ENCODE measurements at places on chromosomes 3 and 15.

- DNase-seq = no peak
Observed at GRCh38 chr15:101129851-101130380, 121.9 kb downstream of the CHSY1 start.

DNA sequence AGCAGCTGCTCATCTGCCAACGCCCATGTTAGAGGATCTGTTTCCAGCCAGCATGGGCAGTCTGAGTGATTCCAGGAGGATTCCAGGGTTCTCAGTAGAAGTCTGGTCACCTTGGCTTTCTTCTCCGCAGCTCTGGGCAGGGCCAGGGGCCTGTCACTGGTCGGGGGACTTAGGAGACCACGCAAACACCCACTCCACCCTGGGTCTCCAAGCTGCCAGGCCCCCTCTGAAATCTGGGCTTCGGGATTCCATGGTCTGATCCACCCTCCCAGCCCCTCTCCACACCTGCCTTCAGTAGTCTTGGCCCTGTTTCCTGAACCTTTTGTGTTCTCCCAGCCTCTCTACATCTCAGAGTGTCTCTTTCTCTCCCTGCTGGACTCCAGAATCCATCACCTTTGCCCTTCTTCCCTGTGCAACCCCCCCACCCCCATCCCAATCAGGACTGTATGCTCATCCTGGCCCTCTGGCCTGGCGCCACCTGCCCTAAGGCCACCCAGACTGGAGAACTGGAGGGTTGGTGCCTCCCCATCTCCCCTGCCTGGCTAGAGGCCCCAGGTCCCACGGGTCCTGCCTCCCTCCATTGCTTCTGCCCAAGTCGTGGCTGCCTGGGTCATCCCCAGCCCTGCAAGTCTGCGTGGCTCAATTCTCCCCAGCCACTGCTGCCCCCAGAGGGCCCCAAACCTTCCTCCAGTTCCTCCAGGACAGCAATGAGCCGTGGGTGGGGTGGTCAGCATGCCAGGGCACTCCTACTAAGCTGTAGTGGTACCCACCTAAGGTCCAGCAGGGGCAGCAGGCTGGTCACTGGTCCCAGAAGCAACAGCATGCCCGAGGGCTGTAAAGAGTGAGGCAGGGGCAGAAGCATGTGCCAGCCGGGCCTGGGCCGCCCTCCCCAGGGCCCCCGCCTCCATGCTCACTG, 102.8 kb downstream of the TBC1D2B start:
- no peak for DNase-seq

DNA sequence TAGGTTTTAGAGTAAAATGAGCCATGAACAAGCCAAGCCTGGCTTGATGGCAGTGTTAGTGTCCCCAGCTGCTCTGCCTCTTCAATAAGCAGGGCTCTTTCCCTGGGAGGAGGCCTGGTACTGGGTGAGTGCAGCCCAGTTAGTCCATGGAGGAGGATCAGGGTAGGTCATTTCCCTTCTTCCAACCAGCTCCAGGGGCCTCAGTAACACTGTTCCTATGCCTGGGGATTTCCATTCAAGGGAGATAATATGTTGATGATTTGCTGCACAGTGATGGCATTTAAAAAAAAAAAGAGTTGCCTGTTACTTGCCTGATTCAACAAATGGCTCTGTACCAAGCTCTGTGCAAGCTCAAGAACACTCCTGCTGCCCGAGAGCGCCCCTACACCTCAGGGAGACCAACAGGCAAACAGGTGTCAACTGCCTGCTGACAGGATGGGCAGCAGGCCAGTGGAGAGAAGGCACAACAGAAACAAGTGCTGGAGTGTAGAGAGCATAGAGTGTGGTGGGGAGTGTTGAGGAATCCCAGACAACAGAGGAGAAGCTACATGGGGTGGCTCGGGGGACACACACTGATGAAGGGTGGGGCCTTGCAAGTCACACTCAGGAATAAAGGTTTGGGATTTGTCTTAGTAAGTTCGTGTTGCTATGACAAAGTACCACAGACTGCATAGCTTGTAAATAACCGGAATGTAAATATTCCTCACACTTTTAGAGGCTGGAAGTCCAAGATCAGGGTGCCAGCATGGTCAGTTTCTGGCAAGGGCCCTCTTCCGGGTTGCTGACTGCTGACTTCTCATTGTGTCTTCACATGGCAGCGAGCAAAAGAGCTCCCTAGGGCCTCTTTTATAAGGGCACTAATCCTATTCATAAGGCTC, 78.6 kb upstream of the PXYLP1 start:
- no peak for DNase-seq

GRCh38 chr15:67100801-67101581, 35.6 kb downstream of the SMAD3 start:
- no peak for DNase-seq

DNA sequence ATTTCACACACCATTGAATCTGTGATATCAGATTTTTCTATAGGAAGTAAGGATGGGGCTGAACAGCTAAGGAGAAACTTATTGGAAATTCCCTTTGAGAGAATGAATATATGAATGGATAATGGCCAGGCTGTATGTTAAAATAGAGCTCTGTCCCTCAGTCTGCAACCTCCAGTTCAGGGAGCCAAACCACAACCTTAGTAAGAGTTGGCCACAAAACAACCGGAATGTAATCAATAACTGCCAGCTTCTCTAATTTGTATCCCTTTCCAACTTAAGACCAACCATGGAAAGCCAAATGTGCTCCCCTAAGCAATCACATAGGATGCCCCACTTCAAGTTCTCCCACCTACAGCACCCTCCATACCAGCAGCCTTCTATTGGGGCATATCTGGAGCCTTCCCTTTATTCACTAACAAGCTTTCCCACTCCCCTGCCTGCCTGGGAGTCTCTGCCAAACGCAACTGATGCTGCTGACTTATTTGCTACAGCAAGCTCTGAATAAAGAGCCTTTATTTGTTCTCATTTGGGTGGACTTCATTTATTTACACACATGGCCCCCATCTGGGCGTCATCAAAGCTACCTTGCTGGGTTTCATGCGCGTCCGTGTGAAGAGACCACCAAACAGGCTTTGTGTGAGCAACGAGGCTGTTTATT, 75.4 kb upstream of the LARS2 start:
- DNase-seq = no peak

GRCh38 chr3:136109499-136109898, 86.6 kb downstream of the MSL2 start:
- no peak for DNase-seq

DNA sequence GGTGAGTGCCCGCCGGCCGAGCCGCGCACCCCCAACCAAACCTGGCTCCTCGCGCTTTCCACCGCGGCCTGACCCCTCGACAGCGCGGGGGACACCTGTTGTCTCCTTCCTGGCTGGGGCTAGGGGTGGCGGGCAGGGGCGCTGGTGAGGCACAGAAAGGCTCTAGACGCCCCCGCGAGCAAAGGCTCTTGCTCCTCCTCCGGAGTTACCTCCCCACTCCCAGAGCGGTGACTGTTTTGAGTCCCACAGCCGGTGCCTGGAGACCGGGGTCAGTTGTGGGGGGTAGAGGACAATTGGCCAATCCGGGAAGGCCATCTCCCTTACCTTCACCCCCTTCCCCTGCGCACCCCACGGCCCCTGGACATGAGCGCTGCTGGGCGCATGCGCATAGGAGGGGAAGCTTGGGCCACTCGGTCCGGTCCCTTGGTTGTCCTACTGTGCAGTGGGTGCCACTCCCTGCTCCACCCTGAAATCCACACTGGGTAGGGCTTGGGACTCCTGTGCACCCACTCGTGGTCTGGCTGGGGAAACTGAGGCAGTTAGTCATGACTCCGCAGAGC, 554 bp downstream of the CHST13 start:
- no peak for DNase-seq
